ENCODE measurements at places on chromosomes 2 and 18.

GRCh38 chr2:201402651-201403562 lies 45.8 kb upstream of the FLACC1 start:
- no peak for DNase-seq

- DNase-seq: no peak
Measured at GRCh38 chr2:178530625-178531142, 50.4 kb downstream of the PLEKHA3 start.

GRCh38 chr2:240731178-240731545 lies 39.5 kb downstream of the AQP12A start:
- DNase-seq: no peak

GRCh38 chr2:101524806-101525430 lies 50.0 kb upstream of the RFX8 start:
- no peak for DNase-seq

DNA sequence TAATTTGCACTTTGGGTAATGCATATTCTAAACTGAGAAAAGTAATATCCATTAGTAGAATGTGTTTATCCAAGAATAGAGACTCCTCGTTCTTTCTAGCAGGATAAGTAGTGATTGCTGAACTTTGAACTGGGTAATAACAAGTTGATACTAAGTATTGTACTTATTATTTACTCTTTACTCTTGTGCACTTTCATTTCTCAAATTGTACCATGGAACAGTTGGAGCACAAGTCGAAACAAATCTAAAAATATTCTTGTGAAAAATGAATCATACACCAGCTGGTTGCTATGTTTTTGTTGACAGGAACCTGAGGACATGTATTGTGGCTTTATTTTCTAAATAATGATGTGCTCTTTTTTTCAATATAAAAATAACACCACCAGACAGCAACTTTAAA lies 111.9 kb downstream of the RGPD3 start:
- no peak for DNase-seq
